Cardiac ventricle fibroblast (primary cell): ENCODE measurements at places on chromosomes 2 and 18. TPM values are rescaled to one million over a fixed set of nuclear protein-coding genes. Genes with fewer than 3 reads are reported as not detected.

DAPL1 gene
- not detected in 2 replicates for total RNA-seq

ACVR2A gene
- 8.8 and 14.2 TPM in 2 replicates for total RNA-seq

MAP3K19 gene
- total RNA-seq, result not detected in 2 replicates

SCYGR5 gene
- not detected in 2 replicates for total RNA-seq

RALB gene
- total RNA-seq, result 33.4 and 33.9 TPM in 2 replicates

SERPINB13 gene
- not detected in 2 replicates for total RNA-seq

DSEL gene
- total RNA-seq, result 35.2 and 38.1 TPM in 2 replicates

RESP18 gene
- not detected in 2 replicates for total RNA-seq

PARD6G gene
- 1.4 and 1.8 TPM in 2 replicates for total RNA-seq

VIL1 gene
- not detected in 2 replicates for total RNA-seq

IFT172 gene
- 10.6 and 21.5 TPM in 2 replicates for total RNA-seq

FBLN7 gene
- 4.6 and 8.9 TPM in 2 replicates for total RNA-seq

CCDC68 gene
- 1.5 and 2.4 TPM in 2 replicates for total RNA-seq

BUB1 gene
- 2.2 and 2.5 TPM in 2 replicates for total RNA-seq

ST6GAL2 gene
- 2.7 and 4.7 TPM in 2 replicates for total RNA-seq

RNF152 gene
- total RNA-seq, result 2.3 and 4.3 TPM in 2 replicates

TUBB8B gene
- total RNA-seq, result 0.50 TPM in 1 of 2 replicates, not detected in the other

OSBPL6 gene
- total RNA-seq, result 4.1 and 4.6 TPM in 2 replicates

COL6A3 gene
- total RNA-seq, result 5,410 TPM in 2 replicates

VWC2L gene
- 0.10 TPM in 1 of 2 replicates, not detected in the other for total RNA-seq

AQP12A gene
- not detected in 2 replicates for total RNA-seq
